NCI-H1694 (cell line): ENCODE measurements at places on chromosomes 11 and 22.

DNA sequence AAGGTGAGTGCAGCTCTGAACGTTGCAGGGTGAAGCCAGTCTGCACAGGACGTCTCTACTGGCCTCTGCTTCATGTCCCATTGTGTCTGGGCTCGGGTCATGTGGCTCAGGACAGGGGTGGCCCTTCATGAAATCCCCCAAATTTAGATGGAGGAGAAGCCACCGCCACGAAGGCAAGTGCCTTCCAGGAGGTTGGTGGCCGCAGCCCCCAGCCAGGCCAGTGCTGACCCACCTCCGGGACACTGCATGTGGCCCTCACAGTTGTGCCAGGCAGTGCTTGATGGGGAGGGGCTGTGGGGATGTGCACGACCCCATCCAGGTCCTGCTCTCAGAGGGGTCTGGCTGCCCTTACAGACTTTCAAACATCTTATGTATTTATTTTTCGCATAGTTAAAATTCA, 1311.1 kb downstream of the BRD1 start:
- no peak for DNase-seq

GRCh38 chr22:32583921-32584335, 109.3 kb downstream of the FBXO7 start:
- no peak for DNase-seq

- DNase-seq = no peak
Measured at GRCh38 chr22:25078591-25078990, 121.1 kb upstream of the CRYBB3 start.

DNA sequence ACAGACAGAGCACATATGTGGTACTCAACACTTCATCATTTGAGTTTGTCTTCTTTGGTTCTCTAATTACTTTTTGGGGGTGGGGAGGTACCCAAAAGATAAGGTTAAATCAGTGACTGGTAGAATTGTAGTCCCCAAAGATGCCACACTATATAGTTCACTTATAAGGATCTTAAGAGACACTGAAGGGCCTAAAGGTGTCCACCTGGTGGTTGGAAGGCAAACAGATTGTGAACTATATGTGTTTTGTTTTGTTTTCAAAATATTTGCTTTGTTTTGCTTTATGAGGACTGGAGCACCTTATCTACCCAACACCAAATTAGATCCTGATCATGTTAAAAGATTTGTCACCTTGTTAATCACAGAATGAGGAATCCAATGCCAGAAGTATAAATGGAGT, 136.1 kb downstream of the DCDC1 start:
- DNase-seq = no peak

DNA sequence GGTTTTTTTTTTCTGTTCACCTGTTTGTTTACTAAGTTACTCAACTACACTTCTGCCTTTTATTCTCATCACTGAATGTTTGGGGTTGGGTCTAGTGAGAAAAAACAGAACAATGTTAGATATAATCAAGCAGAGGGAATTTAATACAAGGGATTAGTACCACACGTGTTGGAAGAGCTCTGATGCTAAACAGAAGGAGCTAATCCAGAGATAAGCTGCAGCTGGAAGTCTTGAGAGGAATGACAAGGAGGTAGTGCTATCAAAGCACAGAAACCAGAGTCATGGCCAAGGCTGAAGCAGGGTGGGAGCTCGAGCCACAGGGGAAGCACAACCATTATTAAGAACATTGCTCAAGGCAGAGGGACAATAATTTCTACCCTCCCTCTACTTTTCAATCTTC, 604.1 kb upstream of the ANO5 start:
- DNase-seq = no peak

- DNase-seq = no peak
Measured at GRCh38 chr11:131893103-131893890, 522.9 kb downstream of the NTM start.

DNA sequence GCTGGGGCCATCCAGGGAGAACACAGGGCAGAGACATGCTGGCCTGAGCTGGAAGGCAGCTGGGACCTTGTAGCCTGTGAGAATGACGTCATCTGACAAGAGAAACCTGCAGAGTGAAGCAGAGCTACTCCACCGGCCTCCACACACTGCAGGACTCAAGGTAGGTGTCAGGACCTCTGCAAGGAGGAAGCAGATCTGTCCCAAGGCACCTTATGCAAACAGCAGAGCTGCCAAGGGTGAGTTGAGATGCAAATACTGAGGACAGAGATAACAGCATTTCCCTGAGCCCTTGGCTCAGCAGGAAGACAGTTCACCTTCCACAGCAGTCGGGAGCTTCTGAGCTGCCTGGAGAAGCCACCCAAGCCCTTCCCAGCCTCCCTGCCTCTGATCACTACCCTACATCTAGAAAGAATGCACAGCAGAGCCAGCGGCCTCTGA, 51.9 kb upstream of the IGSF9B start:
- no peak for DNase-seq

DNA sequence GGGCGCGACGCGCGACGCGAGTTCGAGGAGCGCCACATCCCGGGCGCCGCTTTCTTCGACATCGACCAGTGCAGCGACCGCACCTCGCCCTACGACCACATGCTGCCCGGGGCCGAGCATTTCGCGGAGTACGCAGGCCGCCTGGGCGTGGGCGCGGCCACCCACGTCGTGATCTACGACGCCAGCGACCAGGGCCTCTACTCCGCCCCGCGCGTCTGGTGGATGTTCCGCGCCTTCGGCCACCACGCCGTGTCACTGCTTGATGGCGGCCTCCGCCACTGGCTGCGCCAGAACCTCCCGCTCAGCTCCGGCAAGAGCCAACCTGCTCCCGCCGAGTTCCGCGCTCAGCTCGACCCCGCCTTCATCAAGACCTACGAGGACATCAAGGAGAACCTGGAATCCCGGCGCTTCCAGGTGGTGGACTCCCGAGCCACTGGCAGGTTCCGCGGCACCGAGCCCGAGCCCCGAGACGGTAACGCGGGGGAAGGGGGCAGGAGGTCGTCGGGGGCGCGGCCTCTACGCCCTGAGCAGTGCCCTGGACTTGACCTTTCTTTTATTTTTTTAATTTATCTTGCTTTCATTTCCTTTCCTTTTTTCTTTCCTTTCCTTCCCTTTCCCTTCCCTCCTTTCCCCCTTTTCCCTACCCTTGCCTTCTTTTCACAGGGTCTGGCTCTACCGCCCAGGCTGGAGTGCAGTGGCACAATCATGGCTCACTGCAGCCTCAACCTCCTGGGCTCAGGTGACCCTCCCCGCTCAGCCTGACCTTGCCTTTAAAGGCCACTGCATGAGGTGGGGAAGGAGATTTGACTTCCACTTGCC, 5.0 kb downstream of the MPST start:
- DNase-seq = no peak

DNA sequence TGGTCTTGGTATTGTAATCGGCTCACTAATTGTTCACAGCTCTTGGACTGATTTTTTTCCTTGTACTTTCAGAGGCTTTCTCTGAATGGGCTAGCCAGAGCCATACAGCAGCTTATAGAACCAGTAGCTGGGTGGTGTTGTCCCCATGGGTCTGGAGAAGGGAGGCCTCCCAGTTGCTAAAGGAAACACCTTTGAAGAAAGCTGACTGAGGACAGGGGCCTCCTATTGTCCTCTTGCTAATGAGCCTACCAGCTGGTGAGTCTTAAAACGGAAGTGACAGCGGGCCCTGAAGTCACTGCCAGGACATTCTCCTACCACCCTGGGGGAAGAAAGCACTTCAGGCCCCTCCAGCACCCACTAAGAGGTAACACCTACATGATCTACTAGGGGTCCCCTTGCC, 9.9 kb downstream of the FADS3 start:
- DNase-seq = no peak

DNA sequence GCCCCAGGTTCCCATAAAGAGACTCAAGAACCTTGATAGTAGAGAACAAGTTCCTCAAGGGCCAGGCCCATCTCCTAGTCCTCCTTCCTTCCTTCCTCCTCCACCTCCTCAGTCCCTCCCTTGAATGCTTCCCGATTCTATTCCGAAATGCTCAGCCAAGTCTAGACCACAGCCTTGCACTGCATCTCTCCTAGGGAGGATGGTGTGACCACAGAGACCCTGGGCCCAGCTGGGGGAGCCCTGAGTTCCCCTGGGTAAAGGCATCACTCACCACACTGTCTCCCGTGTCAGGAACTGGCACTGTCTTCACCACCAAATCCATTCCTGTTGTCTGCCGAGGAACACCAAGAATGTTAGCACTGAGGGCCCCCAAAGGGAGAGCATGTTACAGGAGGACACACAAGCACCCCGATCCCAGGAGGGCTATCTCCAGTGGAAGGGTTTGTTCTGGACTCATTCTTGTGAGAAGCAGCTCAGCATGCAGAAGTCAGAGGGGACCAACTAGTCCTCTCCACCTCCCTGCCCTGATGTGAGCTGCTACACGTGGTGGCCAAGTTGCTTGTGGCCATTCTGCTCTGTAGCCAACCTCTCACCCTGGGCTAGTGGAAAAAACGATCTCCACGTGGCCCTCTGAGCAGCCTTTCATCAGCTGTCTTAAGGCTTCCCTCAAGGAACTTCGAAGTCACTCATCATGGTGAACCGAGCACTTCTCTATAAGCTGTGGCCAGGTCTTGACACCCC, 8.7 kb downstream of the IFT27 start:
- no peak for DNase-seq

DNA sequence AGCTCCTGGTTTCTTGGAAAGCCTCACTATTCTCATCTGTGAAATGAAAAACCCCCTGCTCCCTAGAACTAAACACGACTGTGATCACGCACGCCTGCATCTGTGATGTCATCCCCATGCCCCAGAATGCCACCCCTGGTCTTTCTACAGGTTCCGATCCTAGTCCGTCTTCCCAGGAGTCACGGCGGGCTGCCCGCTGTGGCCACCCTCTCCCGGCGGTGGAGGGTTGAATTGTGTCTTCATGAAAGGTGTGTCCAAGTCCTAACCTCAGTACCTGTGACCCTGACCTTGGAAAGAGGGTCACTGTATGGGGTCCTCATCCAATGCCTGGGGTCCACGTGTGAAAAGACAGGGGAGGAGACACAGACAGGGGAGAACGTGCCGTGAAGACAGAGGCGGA, 14.4 kb downstream of the OSBPL5 start:
- no peak for DNase-seq

DNA sequence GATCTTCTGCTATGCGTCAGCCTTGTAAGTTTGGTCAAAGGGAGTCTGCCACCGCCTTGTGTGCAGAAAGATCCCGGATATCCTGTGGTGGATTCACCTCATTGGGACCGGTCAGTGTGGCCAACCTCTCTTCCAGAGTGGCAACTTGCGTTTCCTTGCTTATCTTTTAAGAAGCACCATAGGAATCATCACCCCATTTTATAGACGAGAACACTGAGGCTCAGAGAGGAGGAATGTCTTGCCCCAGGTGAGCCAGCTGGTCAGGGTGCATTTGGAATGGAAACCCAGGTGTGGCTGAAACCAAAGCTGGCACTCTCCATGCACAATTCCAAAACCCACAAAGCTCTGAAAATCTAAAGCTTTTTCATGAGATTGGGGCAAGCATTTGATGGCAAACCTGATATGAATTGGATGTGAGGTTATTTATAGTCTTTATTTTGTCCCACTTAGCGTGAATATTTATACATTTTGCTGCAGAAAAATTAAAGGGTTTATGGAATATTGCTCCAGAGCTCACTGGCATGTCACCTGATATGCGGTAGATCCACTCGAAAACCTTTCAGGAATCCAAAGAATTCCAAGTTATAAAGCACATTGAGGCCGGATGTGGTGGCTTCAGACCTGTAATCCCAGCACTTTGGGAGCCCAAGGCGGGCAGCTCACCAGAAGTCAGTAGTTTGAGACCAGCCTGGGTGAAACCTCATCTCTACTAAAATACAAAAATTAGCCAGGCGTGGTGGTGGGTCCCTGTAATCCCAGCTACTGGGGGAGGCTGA, 12.1 kb upstream of the EIF3D start:
- no peak for DNase-seq

- DNase-seq = no peak
Measured at GRCh38 chr11:11306855-11307254, 46.2 kb downstream of the CSNK2A3 start.

DNA sequence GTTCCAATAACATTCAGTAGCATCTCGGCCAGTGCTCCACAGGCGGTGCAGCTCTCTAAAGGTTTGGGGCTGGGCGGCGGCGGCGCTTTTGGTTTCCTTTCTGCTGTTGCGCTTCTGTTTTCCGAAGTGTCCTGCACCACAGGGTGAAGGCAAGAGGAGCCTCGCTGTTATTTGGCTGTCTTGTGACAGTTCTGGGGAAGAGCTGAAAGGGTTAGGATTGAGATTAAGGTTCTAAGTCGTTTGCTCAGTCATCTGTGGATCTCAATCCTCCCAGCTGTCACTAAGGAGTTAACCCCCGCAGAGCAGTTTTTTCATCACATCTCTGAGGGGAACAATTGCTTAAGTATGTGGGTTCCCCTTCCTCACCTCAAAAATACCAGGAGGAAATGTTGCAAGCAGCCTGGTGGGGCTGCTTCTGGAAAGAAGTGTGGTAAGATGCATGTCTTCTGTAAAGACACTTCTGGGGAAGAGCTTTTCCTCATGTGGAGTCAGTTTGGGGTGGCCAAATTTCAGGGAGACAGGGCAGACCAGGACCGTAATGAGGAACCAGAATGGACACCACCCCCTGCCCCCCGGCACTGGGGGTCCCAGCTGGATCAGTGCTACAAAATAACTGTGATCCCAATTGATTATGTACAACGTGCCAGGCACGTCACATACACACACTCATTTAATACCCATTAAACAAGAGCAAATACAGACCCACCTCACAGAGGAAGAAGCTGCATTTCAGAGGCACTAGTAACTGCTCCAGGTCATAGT, 14.2 kb downstream of the TMEM121B start:
- DNase-seq = no peak

DNA sequence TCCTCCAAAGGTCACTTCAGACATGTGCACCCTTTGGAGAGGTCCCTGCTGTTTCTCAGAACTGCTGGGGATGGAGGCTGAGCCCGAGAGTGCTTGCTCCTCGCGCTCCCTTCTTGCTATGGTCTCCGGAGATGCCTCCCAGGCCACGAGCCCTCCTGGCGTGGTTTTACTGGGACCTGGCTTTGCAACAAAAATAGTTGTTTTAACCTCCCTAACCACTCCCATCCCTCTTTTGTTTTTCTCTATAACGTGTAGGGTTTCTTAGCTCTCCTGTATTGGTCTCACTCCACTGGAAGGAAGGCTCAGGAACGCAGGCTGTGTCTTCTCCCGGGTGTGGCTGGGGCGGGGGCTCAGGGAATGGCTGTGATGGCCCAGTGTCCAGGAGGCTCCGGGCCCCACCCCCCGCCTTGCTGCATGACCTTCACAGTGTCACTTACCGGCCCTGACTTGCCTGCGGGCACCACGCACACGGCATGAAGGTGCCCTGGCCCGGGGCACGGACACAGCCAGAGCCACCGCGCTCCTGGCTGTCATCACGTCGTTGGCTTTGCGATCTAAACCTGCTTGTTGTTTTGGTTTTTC, 5.6 kb downstream of the PTDSS2 start:
- no peak for DNase-seq

DNA sequence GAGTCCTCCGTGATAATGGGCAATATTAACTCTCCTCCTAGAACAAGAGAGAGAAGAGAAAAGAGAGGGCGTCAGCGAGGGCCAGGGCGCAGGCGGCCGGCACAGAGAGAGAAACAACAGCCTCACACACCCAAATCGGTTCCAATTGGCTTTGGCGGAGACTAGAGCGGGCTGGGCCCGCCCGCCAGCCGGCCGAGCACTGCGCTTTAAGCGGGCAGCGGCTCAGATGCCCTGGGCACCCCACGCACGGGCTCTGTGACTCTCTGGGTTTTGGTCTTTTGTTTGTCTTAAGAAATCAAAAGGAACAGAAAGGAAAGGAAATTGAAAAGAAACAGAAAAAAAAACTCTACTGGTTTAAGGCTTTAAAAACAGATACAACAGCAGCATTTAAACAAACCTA, 17.0 kb downstream of the SLC22A12 start:
- no peak for DNase-seq

- DNase-seq = no peak
Measured at GRCh38 chr11:134781380-134781866, 369.4 kb upstream of the B3GAT1 start.

- no peak for DNase-seq
Measured at GRCh38 chr22:18079706-18080233, 2.0 kb downstream of the PEX26 start.
